ENCODE measurements at places on chromosomes 16 and 17.

DNA sequence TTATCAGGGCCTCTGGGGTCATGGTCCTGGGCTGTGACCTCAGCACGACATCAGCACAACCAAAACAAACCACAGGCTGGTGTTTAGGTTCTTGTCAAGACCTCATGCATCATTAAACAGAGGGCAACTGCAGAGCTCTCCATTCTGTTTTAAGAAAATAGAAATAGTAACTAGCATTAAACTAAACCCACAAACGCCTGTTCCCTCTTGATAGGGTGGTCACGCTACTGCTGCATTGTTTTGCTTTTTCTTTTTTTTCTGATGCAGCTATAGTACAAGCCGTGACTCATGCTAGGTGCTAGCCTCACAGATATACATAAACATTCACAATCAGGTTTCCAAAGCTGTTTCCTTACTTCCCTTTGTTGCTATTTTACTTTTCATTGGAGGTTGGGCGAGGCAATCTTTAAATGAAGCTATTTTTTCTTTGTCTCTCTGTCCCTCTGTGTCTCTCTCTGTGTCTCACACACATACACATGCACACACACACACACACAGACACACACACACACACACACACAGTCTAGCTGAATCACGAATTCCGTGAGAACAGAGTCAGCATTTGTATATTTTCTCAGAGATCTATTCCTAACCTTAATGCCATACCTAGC is 310.3 kb downstream of the CDH13 start:
- no peak for DNase-seq

- DNase-seq, result no peak
Measured at GRCh38 chr17:72370819-72371218, 250.0 kb downstream of the SOX9 start.

GRCh38 chr17:5077781-5078105 is 524 bp upstream of the ZFP3 start:
- no peak for DNase-seq

DNA sequence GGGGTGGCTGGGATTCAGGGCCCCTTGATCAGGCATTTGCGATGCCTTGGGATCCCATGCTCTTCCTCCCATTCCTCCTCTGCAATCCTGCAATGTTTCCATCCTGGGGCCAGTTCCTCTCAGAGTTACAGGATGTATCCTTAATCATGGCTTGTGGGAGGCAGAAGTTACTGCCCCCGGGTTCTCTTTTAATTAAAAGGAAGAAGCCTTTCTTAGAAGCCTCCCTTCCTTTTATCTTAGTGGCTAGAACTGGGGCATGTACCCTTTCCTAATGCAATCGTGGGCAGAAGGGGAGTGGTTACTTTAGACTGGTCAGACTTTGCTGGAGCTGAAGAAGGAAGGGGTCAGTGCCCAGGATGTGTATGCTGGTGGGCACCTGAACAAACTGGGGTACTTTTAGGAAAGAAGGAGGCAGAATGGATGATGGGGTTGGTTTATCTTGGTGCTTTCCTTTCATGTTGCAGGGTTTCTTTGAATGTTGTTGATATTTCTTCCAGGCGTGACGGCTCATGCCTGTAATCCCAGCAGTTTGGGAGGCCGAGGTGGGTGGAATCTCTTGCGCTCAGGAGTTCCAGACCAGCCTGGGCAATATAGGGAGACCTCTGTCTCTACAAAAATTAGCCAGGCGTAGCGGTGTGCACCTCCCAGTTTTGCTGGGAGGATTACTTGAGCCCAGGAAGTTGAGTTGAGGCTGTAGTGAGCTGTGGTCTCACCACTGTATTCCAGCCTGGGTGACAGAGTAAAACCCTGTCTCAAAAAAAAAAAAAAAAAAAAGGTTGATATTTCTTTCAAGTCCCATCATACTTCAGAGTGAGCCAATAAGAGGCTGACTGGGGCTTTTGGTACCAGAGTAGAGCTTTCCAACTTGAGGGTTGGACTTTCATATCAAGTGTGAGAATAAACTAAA is 13.2 kb upstream of the SPN start:
- DNase-seq, result no peak

DNA sequence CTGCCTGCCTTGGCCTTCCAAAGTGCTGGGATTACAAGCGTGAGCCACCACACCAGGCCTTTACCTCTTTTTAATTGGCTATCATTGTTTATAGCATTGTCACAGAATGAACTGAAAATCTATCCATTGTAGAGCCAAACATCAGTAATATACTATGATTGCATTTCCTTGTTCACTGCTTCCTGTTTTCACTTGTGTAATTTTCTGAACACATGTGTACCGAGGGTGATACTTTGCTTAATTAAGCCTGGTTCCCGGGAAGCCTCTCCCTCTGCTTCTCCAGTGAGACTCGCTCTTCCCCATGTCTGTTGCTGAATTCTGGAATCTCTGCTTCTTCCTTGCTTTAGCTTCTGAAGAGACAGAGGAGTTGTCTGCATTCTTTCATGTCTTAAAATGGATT is 33.1 kb downstream of the POLR3E start:
- DNase-seq, result no peak

DNA sequence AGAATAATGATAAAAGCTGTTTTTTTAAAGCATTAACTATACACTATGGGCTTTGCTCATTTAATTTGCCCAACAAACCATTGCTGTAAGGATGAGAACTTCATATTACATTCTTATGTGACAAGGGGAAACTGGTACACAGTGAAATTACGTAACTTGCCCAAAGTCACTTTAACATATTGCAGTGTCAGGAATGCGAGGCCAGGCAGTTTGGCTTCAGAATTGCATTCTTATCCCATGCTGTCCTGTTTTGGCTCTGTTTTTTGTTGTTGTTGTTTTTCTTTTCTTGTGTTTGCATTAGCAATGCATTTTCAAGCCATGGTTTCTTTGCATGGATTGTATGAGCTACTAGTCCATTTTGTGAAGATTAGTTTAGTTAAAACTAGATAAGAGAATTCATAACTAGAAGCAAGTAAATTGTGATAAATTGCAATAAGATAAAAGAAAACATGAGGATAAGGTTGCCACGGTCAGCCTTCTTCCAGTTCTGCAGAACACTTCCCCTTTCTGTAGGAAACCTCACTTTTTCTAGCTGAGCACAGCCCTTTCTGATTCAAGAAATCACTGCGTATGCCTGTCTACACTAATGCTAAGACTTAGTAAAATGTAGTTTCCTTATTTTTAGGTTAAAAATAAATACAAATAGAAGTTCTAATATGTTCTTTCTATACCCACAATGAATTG is 221.3 kb upstream of the KCNJ16 start:
- DNase-seq, result no peak
